Left lung (tissue), 14 donors: ENCODE measurements at places on chromosomes 7 and 10. TPM values are rescaled to one million over a fixed set of nuclear protein-coding genes. Genes with fewer than 3 reads are reported as not detected.

- no peak for DNase-seq
- H3K36me3 ChIP-seq: no peaks in the 10 kb centered on the region
- H3K4me1 ChIP-seq: no peaks in the 10 kb centered on the region
- no peaks in the 10 kb centered on the region for H3K27me3 ChIP-seq
- H3K4me3 ChIP-seq: no peak overlapping the region
- H3K27ac ChIP-seq: no peak overlapping the region
These were observed 198.3 kb downstream of the RPS24 start for GRCh38 chr10:78231939-78232338.

DNA sequence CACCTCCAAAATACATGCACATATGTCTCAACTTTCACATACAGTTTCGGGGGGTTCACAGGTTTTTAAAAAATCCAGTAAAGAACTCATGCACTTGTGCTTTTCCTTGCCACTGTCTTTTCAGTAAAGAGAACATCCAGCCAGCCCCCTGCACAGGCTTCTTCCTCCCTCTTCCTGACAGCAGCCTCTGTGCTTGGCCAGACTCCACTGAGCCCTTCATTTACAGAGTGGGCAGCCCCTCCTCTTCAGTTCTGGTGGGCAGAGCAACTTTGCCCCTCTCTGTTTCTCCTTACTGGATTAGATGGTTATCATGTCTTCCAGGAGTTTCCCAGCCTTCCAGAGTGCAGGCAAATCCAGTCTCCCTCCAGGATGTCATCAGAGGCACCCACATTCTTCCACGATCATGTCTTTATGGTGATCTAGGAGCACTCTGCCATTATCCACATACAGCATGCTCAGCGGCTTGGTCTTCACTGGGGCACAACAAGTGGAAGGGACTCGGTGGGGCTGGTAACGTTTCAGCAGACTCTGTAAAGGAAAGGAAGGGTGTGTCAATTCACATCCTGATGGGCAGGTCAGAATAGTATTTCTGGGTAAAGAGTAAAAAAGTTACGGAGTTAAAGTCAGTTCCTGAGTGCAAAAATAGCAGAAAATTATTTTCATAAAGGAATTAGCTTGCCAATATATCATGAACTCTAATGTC is 8.8 kb downstream of the NODAL start:
- DNase-seq: no peak
- H3K27me3 ChIP-seq: no peaks in the 10 kb centered on the region
- H3K4me3 ChIP-seq: no peak overlapping the region
- H3K4me1 ChIP-seq: peaks cover 17% of the 10 kb centered on the region
- H3K27ac ChIP-seq: no peak overlapping the region

- H3K27me3 ChIP-seq: no peaks in the 10 kb centered on the region
- no peaks in the 10 kb centered on the region for H3K36me3 ChIP-seq
- H3K4me3 ChIP-seq: no peak overlapping the region
These were observed 101.0 kb downstream of the LRMDA start for GRCh38 chr10:75532253-75532924.

DNA sequence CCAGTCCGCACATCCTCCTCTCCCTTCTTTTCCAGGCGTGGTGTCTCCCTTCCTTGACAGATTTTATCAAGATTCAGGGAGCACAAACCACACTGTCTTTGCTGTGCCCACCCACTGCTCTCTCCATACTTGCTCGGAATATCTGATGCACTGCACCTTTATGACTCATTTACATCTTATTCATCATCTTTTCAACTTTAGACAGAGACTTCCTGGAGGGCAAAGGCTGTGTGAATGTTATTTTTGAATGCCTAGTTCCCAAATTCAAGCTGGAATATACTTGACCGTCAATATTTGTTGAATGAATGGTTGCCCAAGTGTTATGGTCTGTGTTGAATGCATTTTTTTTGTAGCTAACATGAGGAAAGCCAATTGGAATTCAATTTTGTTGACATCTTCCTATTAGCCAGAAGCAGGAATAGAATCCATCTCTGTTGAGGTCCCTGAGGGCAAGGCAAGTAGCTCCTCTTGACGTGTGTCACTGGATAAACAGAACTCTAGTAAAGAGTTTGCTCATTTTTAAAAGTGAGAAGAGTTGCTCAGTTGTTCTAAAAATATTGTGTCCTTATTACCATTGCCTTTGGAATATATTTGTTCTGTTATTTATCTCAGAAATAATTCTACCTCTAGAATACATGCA is 95.0 kb downstream of the KLF6 start:
- H3K4me1 ChIP-seq: no peaks in the 10 kb centered on the region
- H3K36me3 ChIP-seq: no peaks in the 10 kb centered on the region
- no peak overlapping the region for H3K4me3 ChIP-seq
- DNase-seq: no peak
- H3K27me3 ChIP-seq: no peaks in the 10 kb centered on the region

GRCh38 chr7:130410868-130411541 is 29.8 kb downstream of the CEP41 start:
- no peaks in the 10 kb centered on the region for H3K27me3 ChIP-seq
- no peaks in the 10 kb centered on the region for H3K4me1 ChIP-seq
- no peaks in the 10 kb centered on the region for H3K36me3 ChIP-seq

DNA sequence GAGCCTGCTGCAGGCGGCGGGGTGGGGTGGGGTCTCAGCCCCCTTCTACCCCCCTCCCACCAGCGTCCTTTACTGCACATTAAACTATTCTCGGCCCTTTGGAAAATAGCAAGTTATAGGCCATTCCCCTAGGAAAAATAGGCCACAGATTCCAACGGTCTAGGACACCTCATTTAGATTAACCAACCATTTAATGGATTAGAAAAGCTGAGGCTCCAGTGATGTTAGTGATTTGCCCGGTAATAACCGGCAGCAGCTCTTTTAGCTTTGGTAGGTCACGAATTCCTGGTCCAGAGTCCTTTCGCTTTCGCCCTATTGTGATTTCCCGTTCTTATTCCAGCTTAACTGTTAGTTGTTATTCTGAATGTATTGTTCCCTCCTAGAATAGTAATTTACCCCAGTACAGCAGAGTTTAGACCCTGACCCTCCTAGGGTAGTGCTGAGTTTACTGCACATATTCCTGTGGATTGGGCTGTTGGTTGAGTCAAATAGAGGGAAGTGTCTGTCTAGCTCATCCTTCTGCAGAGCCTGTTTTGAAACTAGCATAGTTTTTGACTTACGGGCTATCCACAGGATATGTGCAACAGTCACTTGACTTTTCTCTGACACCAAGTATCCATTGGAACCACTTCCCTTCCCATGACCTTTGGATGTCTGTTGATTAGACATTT is 754 bp downstream of the GSTO1 start:
- H3K27me3 ChIP-seq: no peaks in the 10 kb centered on the region
- peak; percentile 33 for DNase-seq
- H3K36me3 ChIP-seq: no peaks in the 10 kb centered on the region

GRCh38 chr7:66694286-66694685 is 46.2 kb upstream of the RABGEF1 start:
- H3K4me1 ChIP-seq: no peaks in the 10 kb centered on the region
- no peaks in the 10 kb centered on the region for H3K27me3 ChIP-seq
- no peak for DNase-seq

DNA sequence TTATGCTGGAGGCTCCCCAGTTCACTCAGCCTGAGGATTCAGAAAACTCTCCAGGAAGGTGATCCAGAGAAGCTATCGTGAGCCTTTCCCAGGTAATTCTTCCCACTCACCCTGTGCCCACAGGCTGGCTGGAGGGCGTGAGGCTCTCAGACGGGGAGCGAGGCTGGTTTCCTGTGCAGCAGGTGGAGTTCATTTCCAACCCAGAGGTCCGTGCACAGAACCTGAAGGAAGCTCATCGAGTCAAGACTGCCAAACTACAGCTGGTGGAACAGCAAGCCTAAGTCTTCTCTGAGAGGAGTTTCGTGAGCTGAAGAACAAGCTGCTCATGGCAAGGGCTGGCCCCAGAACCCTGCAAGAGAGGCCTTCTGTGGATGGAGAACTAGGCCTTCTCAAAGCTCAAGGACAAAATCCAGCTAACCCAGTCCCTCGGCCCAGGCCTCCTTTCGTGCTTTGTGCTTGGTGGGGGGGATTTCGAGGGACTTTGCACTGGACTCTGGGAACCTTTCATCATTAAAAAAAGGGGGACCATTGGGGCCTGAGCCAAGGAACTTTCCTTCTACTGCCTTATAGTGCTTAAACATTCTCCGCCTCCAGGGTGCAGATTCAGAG is 23.6 kb downstream of the NOBOX start:
- H3K4me3 ChIP-seq: no peak overlapping the region
- DNase-seq: no peak
- H3K27ac ChIP-seq: no peak overlapping the region
- no peaks in the 10 kb centered on the region for H3K27me3 ChIP-seq

- no peak for DNase-seq
- H3K27ac ChIP-seq: no peak overlapping the region
- H3K4me3 ChIP-seq: no peak overlapping the region
- no peaks in the 10 kb centered on the region for H3K36me3 ChIP-seq
- no peaks in the 10 kb centered on the region for H3K4me1 ChIP-seq
These were observed 58.1 kb upstream of the OPN4 start for GRCh38 chr10:86596266-86596665.

Gene MYH16
- total RNA-seq: not detected

Gene CTAGE6
- 0.97 TPM for total RNA-seq

Gene SUV39H2
- 10.1 TPM for total RNA-seq

Gene ASB4
- total RNA-seq: 0.29 TPM

Gene NUTM2E
- not detected for total RNA-seq

Gene COA1
- total RNA-seq: 41.5 TPM
